ENCODE measurements at places on chromosomes 2 and 18.
A peak's percentile ranks its signal among the peaks of the same experiment; 100 is the strongest.

DNA sequence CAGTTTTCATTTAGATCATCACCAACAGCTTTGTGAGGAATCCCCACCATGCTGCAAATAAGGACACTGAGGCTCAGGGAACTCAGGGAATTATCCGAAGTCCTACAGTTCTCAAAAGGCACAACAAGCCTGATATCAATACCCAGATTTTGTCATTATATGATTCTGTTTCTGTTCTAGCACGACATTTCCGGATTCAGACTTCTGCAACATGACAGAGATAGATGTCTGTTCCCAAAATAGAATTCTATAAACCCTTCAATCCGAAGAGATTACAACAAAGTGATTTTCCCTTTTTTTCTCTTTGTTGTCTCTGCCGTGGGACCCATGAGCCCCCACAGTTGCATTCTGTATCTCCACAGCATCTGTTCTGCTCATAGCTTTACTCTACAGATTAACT, 72.0 kb downstream of the DOCK10 start:
- no peak for DNase-seq
- H3K4me1 ChIP-seq: peaks cover 20% of the 10 kb centered on the region
- no peaks in the 10 kb centered on the region for H3K27me3 ChIP-seq
- no peaks in the 10 kb centered on the region for H3K36me3 ChIP-seq

DNA sequence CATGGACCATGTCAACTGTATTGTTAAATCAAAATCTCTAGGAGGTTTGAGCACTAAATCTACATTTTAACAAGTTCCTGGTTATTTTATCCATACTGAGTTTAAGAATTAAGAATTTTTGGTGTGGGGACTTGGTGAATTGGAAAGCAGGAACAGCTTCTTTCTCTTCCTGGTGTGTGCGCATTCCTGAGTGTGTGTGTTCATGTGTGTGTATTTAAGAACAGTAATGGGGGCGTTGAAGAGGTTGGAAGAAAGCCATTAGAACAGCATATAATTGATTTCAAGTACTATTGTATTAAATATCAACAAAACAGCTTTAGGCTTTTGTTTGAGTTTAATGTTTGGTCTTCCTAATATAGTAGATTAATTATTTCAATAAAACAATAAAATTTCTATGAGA, 801.3 kb upstream of the ID2 start:
- no peak for DNase-seq
- H3K27me3 ChIP-seq: no peaks in the 10 kb centered on the region
- no peaks in the 10 kb centered on the region for H3K4me1 ChIP-seq
- no peaks in the 10 kb centered on the region for H3K36me3 ChIP-seq

DNA sequence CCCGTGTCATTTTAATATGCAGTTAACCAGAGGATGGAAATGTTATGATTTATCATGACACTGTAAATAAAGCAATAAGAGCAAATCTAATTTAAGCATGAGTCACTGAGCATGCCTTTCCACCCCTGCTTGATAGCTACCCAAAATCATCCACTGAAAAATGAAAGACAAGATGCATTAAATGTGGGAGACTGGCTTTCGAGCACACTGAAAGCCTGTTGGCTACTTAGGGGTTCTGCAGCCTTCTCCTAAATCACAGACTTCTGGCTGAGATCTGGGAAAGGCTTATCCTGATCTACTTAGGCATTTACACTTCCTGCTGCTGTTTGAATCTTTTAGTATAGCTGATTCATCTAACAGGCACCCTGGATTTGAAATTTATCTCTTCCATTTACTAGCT, 778.3 kb upstream of the CDH7 start:
- H3K36me3 ChIP-seq: no peaks in the 10 kb centered on the region
- DNase-seq: no peak
- no peaks in the 10 kb centered on the region for H3K27me3 ChIP-seq
- no peak overlapping the region for H3K27ac ChIP-seq
- H3K4me3 ChIP-seq: no peak overlapping the region
- H3K4me1 ChIP-seq: no peaks in the 10 kb centered on the region

DNA sequence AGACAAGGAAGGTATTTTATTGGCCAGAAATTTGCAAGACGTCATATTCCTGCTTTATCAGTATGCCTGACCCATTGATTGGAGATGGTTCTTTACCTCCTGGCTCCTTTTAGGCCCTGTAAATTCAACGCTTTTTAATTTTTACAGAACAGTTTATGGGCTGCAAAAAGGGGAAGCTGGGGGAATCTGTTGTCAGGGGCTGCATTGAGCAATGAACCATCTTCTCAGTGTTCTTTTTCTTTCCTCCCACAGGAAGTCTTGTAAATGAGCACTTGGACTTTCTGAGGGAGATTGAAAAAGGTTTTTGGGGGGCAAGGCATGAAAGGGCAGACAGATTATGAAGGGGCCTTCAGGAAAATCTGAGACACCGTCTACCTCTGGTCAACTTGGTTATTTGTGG, 503.6 kb upstream of the TNP1 start:
- no peak overlapping the region for H3K4me3 ChIP-seq
- H3K27me3 ChIP-seq: no peaks in the 10 kb centered on the region
- no peaks in the 10 kb centered on the region for H3K36me3 ChIP-seq
- H3K27ac ChIP-seq: no peak overlapping the region
- no peak for DNase-seq

DNA sequence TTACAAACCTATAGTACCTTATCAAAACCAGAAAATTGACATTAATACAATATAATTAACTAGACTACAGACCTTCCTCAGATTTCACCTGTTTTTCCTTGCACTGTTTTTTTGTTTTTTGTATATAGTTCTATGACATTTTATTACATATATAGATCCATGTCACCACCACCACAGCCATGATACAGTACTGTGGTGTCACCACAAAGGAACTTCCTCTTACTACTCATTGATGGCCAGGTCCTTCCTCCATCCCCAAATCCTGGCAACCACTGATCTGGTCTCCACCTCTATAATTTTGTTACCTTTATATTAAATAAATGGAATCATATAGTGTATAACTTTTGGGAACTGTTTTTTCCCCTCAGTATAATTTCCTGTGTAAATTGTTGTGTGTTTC, 19.4 kb upstream of the ATP6V1B1 start:
- H3K4me1 ChIP-seq: no peaks in the 10 kb centered on the region
- H3K4me3 ChIP-seq: no peak overlapping the region
- peaks cover 6% of the 10 kb centered on the region for H3K27me3 ChIP-seq
- no peaks in the 10 kb centered on the region for H3K36me3 ChIP-seq

- H3K27ac ChIP-seq: no peak overlapping the region
- H3K4me1 ChIP-seq: no peaks in the 10 kb centered on the region
- H3K36me3 ChIP-seq: no peaks in the 10 kb centered on the region
Measured at GRCh38 chr2:104318001-104318665, 535.8 kb upstream of the POU3F3 start.

- no peak for DNase-seq
- H3K4me3 ChIP-seq: no peak overlapping the region
- no peaks in the 10 kb centered on the region for H3K36me3 ChIP-seq
- no peaks in the 10 kb centered on the region for H3K27me3 ChIP-seq
- no peaks in the 10 kb centered on the region for H3K4me1 ChIP-seq
- H3K27ac ChIP-seq: no peak overlapping the region
Measured at GRCh38 chr2:110099038-110099425, 16.6 kb downstream of the MALL start.

- H3K4me3 ChIP-seq: no peak overlapping the region
- H3K36me3 ChIP-seq: no peaks in the 10 kb centered on the region
- H3K4me1 ChIP-seq: no peaks in the 10 kb centered on the region
- DNase-seq: no peak
Measured at GRCh38 chr2:167862782-167863181, 384.6 kb downstream of the STK39 start.

DNA sequence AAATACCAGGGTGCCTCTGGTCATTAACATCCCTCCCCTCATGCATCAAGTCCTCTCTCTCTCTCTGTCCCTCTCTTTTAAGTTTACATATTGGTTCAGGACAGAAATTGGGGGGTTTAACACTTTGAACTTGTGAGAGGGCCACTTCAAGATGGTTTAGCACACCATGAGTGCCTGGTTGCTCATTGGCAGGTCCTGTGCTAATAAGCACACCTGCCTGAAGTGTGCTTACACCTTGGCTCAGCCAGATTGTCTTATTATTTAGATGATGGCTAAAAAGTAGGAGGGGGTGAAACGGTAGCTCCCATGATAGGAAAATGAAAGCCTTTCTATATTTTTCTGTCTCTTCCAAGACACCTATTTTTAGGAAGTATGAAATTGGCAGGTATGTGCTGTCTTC, 205.8 kb downstream of the ARL6IP6 start:
- no peak overlapping the region for H3K27ac ChIP-seq
- H3K27me3 ChIP-seq: no peaks in the 10 kb centered on the region
- no peak for DNase-seq
- H3K36me3 ChIP-seq: no peaks in the 10 kb centered on the region
- no peaks in the 10 kb centered on the region for H3K4me1 ChIP-seq

DNA sequence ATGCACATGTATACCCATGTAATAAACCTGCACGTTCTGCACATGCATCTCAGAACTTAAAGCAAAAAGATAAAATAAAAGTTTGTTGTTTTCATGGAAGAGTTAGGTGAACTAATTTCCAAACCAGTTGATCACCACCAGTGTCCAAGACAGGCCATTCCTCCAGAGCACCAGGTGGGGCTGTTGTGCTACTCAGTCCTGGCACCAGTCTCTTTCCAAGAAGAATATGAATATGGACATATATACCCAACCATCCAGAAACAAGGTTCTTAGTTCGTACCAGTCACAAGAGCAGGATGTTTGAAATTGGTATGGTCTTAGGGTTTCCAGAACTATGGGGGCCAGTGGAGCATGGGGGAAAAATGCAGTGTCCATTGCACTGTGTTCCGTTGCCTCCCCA, 17.2 kb upstream of the TNP1 start:
- H3K27ac ChIP-seq: no peak overlapping the region
- H3K27me3 ChIP-seq: no peaks in the 10 kb centered on the region
- no peaks in the 10 kb centered on the region for H3K4me1 ChIP-seq
- no peaks in the 10 kb centered on the region for H3K36me3 ChIP-seq

DNA sequence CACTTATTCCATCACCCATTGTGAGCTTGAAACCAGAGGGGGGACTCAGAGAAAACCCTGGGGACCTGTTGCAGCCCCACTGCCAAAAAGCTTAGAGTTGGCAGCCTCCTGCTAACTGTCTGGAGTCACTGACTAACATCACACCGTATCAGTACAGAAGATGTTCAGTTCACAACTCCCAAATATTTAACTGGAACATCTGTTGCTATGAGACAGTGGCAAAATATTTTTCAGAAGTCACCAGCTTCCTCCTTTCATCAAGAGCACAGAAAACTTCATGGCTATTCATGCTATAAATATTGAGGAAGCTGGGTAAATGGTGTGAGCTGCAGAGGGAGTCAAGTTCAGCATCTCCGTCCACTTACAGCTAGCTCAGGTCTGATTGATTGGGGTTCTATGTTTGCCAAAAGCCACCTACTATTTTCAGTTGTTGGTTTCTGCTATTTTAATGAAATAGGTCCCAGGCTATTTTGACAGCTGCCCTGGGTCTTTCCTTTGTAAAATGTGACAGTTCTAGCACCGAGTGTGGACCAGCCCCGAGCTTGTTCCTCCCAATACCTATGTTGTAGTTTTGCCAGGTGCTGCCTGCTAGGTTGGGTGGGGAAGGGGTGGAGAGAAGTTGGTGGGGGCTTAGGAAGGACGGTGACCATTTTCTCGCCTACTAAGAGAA, 9.8 kb downstream of the TUBB6 start:
- DNase-seq: no peak
- H3K4me3 ChIP-seq: no peak overlapping the region
- H3K27me3 ChIP-seq: no peaks in the 10 kb centered on the region

DNA sequence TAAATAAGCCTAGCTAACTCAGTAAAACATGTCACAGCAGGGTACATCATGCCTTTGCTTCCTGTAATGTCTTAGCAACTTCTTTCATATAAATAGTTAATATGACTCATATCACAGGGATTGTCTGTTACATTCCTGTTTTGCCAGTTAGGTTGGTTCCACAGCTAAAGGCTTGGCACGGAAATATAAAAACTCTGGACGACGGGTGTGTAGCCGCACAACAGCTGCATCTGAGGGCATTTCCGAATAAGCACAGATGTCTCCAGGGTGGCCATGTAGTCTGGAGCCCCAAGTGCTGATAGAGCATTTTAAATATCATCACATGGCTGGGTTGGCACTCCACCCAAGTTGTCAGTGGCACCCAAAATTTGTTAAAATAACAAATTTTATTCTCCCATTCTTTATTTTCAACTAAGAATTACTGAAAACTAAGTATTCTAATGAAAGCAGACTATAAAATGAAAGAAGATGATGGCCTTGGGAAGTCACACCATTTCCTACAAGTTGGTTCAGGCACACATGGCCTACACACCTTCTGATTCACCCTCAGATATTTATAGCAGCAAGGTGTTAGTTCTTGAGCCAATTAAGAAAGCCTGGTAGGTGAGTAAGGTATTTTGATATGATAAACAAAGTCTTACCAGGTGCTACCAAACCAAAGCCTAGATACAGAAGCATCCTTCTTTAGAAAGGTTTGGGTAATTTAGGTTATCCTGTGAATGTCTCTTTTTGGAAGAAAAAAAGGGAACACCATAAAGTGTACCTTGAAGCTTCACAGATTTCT, 61.8 kb upstream of the STK17B start:
- H3K36me3 ChIP-seq: no peaks in the 10 kb centered on the region
- no peaks in the 10 kb centered on the region for H3K27me3 ChIP-seq
- peak overlapping the region; percentile 75 for H3K27ac ChIP-seq
- H3K4me1 ChIP-seq: peaks cover 78% of the 10 kb centered on the region

GRCh38 chr18:55435592-55435991, 152.4 kb downstream of the TCF4 start:
- H3K27me3 ChIP-seq: no peaks in the 10 kb centered on the region
- H3K27ac ChIP-seq: no peak overlapping the region
- H3K36me3 ChIP-seq: no peaks in the 10 kb centered on the region
- no peak for DNase-seq

DNA sequence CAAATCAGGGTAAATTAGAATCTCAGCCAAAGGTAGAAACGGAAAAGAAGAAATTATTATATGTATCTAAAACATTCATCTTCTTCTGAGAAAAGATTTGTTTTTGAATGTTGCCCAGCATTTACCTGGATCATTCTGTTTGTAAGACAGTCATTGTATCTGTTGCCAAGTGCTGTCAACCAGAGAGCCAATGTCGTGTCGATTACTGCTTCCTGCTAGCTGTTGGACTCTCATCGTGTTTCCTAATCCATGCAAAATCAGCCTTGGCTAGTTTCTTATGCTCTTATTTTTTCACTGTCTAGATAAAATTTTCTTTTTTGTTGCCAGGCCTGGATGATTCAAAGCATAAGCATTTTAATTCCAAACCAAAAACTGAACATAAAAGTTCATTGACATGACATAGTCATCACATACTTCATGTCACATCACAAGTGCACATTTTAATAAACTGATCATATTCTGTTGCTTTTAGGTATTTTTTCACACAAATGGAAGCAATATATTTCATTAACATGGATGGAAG, 202.3 kb downstream of the KCNH7 start:
- H3K4me3 ChIP-seq: no peak overlapping the region
- no peak overlapping the region for H3K27ac ChIP-seq
- no peaks in the 10 kb centered on the region for H3K4me1 ChIP-seq
- no peak for DNase-seq
- H3K36me3 ChIP-seq: no peaks in the 10 kb centered on the region

DNA sequence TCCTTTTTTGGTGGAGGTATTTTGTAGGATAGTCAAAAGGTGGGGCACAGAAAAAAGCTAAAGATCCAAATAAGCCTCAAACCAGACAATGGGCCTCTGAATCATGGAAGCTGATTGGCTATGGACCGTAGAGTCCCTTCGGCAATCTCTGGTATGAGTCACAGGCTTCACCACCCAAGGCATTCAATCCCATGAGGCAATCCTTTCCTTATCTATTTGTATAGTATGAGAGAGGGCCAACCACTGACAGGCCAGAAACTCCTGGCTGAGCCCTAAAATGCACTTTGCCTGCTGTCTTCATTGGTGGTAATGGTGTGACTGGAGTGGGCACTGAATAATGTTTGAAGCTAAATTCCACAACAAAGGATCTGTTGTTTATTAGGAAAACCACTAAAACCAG, 38.7 kb upstream of the MEX3C start:
- no peak overlapping the region for H3K27ac ChIP-seq
- no peak overlapping the region for H3K4me3 ChIP-seq
- H3K4me1 ChIP-seq: no peaks in the 10 kb centered on the region
- no peak for DNase-seq

Data from CD4-positive, CD25-positive, alpha-beta regulatory T cell (primary cell).